GM12865 (cell line): ENCODE measurements at places on chromosomes 11 and 22.

DNA sequence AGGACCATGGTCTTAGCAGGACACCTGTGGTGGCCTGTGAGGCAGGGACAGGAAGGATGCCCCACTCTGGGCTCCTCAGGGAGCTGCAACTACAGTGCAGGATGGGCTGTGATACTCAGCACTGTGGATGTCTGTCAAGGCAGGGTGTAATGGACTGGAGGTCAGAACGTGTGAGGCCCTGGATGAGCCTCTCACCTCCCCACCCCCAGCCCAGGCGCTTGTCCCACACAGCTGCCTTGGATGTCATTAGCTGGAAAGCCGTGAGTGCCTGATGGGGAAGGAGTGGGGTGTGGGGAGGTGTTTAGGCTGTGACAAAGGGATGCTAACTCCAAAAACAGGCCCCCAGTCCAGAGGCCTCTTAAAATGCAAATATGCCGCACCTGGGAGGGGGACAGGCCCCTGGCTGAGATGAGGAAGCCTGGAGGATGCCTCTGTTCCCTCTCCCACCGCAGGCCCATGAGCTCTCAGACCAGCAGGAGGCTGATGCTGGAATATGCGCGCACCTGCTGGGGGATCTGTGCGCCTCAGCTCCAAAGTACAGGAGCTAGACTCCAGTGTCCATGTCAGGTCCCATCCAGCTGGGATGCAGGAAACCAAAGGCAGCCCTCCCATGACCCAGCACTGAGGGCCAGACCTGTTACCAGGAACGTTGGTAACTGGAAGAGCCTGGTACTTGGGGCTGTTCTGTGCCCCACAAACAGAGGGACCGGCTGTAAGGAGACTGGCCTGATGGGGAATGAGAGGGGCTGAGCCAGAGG, 25.1 kb downstream of the RSPH14 start:
- DNase-seq: no peak

DNA sequence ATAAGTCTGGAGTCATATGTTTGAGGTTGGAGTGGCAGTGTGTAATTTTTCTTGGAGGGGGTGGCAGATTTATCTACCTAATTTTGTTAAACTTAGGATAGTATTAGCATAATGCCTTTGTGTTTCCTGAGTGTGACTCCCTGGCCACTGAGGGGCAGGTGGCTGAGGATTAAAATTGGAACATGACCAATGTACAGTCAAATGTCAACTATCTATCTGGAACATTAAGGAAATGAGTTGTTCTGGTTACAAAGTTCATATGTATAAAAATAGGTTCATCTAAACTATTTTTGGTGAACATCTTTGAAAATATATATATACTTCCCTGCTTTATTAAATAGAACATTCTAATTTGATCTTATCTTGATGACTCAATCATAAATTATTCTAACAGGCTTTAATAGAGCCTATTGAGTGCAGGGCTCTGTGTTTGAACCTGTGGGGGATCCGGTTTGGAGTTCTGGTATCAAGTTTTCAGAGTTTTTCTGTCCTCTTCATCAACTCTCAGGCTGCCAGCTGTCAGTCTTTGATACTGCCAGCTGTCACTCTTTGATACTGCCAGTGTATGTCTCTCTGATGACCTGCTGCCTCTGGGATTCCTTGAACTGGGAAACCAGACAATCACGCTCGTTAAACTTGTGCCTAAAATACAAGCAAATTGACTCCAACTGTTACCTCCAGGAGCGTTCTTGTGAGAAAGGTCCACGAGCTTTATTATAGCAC, 309.6 kb downstream of the METTL15 start:
- DNase-seq: no peak

GRCh38 chr11:130522284-130522961, 74.0 kb downstream of the ADAMTS15 start:
- DNase-seq: no peak

DNA sequence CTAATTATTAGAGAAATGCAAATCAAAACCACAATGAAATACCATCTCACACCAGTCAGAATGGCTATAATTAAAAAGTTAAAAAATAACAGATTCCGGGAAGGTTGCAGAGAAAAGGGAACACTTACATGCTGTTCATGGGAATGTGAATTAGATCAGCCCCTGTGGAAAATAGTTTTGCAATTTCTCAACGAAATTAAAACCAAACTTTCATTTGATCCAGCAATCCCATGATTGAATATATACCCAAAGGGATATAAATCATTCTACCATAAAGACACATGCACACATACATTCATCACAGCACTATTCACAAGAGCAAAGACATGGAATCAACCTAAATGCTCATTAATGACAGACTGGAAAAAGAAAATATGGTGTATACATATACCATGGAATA, 32.5 kb downstream of the NOX4 start:
- DNase-seq: no peak

DNA sequence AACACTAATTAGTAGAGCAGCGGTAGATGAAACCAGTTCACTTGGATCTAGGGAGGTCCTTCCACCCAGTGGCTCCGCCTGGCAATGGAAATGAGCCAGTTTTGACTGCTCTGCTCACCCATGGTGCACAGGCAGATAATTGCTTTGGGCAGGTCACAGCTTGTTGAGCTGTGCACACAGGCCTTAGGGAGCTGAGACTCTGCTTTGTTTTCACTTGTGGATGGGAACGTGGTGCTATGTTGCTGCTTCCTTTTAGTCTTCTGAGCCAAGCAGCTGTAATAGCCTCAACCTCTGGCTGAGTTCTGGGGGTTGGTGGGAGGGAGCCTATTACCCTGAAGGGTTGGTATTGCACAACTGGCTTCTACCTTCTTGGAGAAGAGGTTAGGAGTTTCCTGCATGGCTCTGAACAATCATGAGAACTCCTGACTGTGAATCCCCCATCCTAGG, 262.3 kb upstream of the MTNR1B start:
- no peak for DNase-seq
